ENCODE measurements at places on chromosomes 3 and 15.

DNA sequence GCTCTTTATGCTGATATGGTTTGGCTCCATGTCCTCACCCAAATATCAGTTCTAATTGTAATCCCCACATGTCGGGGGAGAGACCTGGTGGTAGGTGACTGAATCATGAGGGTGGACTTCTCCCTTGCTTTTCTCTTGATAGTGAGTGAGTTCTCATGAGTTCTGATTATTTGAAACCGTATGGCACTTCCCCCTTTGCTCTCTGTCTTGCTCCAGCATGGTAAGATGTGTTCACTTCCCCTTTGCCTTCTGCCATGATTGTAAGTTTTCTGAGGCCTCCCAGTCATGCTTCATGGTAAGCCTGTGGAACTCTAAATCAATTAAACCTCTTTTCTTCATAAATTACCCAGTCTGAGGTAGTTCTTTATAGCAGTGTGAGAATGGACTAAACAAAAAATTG is 107.6 kb downstream of the IMPG2 start:
- no peak for DNase-seq
- H3K27me3 ChIP-seq = no peaks in the 10 kb centered on the region
- no peaks in the 10 kb centered on the region for H3K4me1 ChIP-seq
- no peak overlapping the region for H3K27ac ChIP-seq
- no peak overlapping the region for H3K4me3 ChIP-seq

DNA sequence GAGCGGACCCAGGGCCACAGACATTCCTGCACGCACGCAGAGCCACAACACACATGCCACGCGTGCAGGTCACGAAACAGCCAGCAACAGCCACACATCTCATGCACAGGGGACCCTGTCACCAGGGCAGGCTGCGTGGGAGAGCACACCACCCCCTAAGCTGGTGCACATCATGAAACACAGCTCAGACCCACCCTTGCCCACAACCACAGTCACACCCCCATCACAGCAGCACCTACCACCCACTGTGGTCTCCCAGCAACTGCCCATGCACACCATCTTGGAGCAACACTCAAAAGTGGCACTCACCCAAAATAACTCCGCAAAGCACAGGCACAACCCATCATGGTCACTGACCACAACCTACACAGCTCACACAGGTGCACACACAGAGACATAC is 75.7 kb downstream of the OCA2 start:
- H3K4me3 ChIP-seq = no peak overlapping the region
- no peaks in the 10 kb centered on the region for H3K27me3 ChIP-seq
- DNase-seq = no peak
- no peaks in the 10 kb centered on the region for H3K36me3 ChIP-seq

GRCh38 chr3:55162031-55162795 is 234.4 kb upstream of the LRTM1 start:
- no peak overlapping the region for H3K27ac ChIP-seq
- no peaks in the 10 kb centered on the region for H3K4me1 ChIP-seq
- no peaks in the 10 kb centered on the region for H3K27me3 ChIP-seq
- H3K4me3 ChIP-seq = no peak overlapping the region
- no peak for DNase-seq

DNA sequence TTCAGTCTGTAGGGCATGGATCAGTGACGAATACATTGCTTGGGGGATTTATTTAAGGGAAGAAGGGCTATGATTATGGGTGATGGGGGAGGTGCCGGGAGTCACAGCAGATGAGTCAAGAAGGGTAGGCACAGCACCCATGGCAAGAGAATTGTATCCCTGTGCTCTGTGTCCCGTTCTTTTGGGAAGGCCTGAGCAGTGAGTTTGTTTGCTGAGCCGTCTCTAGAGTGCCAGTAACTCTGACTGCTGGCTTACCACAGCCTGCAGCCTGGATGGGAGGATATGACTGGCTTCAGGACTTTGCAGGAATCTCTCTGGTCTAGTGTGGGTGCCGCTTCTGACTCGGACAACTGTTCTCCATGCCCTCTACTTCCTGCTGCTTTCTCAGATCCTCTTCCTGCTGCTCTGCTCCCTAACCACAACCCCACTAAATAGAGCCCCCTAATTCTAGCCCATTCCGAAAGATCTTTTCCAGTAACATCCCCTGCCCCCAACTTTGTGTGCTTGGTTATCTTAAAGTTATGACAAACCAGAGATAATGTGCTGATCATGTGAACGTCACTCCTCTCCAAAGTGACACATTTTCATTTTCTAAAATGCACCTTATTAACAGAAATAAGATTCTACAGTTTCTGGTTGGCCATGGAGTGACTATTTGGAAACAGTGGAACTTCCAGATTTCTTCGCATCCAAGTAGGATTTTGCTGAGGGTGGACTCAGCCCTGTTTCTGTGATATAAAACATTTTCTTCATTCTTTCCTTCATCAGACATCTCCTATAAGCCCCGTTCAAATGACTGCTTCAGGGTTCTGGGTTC is 239.0 kb downstream of the SLCO3A1 start:
- DNase-seq = no peak
- H3K27ac ChIP-seq = no peak overlapping the region
- H3K4me3 ChIP-seq = no peak overlapping the region
- no peaks in the 10 kb centered on the region for H3K36me3 ChIP-seq
- peaks cover 7% of the 10 kb centered on the region for H3K27me3 ChIP-seq

GRCh38 chr15:68585574-68586273 is 6.9 kb downstream of the CORO2B start:
- H3K27ac ChIP-seq = peak overlapping the region; percentile 25
- DNase-seq = no peak
- H3K4me3 ChIP-seq = peak overlapping the region; percentile 13
- H3K4me1 ChIP-seq = peaks cover 82% of the 10 kb centered on the region
- no peaks in the 10 kb centered on the region for H3K27me3 ChIP-seq

GRCh38 chr3:17805461-17805940 is 63.1 kb upstream of the TBC1D5 start:
- no peaks in the 10 kb centered on the region for H3K27me3 ChIP-seq
- H3K36me3 ChIP-seq = no peaks in the 10 kb centered on the region
- no peak for DNase-seq

DNA sequence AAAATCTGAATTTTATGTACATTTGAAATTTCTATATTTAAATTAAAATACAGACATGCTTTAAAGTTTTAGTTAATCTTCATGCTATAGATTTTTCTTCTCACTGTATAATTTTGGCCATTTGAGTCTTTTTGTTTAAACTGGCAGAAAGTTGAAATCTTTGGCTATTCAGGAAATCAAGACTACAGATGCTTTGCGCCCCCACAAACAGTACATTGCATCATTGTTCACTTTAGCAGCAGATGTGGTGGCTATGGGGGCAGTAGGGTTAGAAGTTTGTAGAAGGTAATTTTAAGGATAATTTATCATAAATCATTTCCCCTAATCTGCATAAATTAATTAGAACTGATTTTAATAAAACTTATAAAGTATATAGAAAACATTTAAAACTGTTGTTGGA is 20.9 kb downstream of the SPPL2A start:
- H3K27me3 ChIP-seq = no peaks in the 10 kb centered on the region
- H3K4me1 ChIP-seq = no peaks in the 10 kb centered on the region
- no peak overlapping the region for H3K27ac ChIP-seq
- DNase-seq = no peak

- H3K4me3 ChIP-seq = no peak overlapping the region
- H3K27ac ChIP-seq = no peak overlapping the region
- no peaks in the 10 kb centered on the region for H3K4me1 ChIP-seq
- DNase-seq = no peak
- no peaks in the 10 kb centered on the region for H3K27me3 ChIP-seq
- H3K36me3 ChIP-seq = no peaks in the 10 kb centered on the region
Observed at GRCh38 chr3:73602170-73602569, 22.6 kb downstream of the PDZRN3 start.

DNA sequence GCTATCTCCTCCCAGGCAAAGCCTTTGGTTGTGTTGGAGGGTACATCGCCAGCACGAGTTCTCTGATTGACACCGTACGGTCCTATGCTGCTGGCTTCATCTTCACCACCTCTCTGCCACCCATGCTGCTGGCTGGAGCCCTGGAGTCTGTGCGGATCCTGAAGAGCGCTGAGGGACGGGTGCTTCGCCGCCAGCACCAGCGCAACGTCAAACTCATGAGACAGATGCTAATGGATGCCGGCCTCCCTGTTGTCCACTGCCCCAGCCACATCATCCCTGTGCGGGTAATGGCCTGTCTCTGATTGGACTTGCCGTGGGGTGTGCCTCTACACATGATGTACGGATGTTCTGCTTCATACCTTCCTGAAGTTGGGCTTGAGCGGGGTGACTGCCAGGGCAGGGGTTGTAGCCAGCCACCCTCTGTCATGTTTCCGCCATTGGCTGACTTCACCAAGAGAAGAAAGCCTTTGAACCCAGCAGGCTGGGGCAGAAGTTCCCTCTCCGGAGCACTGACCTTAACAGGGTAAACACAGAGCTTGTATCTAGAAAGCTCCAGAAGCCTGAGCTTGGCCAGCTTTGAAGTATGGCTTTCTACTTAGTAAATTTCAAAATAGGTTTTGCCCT is 13.4 kb downstream of the ALAS1 start:
- no peak overlapping the region for H3K27ac ChIP-seq
- no peak for DNase-seq
- no peak overlapping the region for H3K4me3 ChIP-seq
- no peaks in the 10 kb centered on the region for H3K27me3 ChIP-seq
- peaks cover under 1% of the 10 kb centered on the region for H3K4me1 ChIP-seq
- peaks cover 65% of the 10 kb centered on the region for H3K36me3 ChIP-seq

GRCh38 chr15:72050700-72051099 is 67.2 kb downstream of the MYO9A start:
- H3K27me3 ChIP-seq = no peaks in the 10 kb centered on the region
- DNase-seq = no peak
- H3K4me3 ChIP-seq = no peak overlapping the region
- no peak overlapping the region for H3K27ac ChIP-seq
- H3K4me1 ChIP-seq = no peaks in the 10 kb centered on the region

DNA sequence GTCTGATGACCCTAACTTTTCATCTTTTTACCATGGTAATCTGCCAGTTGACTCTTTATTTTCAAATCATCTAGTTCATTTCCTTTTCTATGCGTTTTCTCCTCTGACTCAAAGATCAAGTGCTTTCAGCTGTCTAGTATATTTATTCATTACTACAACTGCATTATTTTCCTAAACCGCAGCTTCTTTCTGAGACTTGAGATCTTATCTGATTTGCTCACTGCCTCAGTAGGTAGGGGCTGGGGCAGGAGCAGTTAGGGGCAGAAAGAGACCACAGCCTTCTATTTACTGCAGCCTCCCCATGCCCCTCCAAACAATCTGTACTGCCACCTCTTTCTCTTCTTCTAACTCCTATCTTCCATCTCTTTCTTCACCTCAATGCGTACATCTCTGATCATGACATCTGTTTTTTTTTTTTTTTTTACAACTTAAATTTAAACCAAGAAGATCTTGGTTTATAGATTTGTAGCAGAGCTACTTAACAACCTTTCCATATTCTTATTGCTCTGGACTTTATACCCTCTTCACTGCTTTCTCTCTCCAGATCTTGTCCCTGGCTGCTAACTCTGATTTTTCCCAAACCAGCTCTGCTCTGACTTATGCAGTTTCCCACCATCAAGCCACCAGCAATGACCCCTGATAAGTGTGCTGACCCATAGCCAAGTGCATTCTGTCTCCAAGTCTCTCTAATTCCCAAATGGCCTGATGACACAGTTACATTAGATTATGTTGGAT is 52.2 kb downstream of the MOBP start:
- no peaks in the 10 kb centered on the region for H3K36me3 ChIP-seq
- peaks cover 21% of the 10 kb centered on the region for H3K27me3 ChIP-seq
- H3K27ac ChIP-seq = no peak overlapping the region

GRCh38 chr3:116929505-116930222 is 220.1 kb downstream of the TUSC7 start:
- no peak overlapping the region for H3K27ac ChIP-seq
- no peak overlapping the region for H3K4me3 ChIP-seq
- no peaks in the 10 kb centered on the region for H3K27me3 ChIP-seq
- no peaks in the 10 kb centered on the region for H3K4me1 ChIP-seq
- DNase-seq = no peak
- no peaks in the 10 kb centered on the region for H3K36me3 ChIP-seq

DNA sequence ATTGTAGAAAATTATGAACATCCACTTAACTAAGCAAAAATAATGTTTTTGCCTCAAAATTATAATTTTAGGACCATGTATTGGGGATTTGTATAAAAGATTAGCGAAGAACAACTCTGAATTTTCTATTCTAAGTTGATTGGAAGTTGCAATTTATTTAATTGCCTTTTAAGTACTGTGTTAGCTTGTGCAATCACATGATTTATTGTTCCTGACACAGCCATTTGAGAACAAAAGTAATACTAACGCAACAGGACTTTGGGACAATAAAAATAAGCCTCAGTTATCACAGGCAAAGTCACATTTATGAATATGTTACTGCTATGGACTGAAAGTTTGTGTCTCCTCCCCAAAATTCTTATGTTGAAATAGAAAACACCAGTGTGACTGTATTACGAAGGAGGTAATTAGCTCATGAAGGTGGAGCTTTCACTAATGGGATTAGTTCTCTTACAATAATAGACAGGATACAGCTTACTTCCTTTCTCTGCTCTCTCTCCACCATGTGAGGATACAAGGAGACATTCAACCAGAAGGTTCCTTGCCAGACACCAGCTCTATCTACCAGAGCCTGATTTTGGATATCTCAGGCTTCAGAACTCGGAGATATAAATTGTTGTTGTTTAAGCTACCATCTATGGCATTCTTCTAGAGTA is 745.9 kb downstream of the ZBBX start:
- H3K4me1 ChIP-seq = no peaks in the 10 kb centered on the region
- H3K4me3 ChIP-seq = no peak overlapping the region
- H3K36me3 ChIP-seq = no peaks in the 10 kb centered on the region
- no peak overlapping the region for H3K27ac ChIP-seq
- H3K27me3 ChIP-seq = no peaks in the 10 kb centered on the region
- DNase-seq = no peak

DNA sequence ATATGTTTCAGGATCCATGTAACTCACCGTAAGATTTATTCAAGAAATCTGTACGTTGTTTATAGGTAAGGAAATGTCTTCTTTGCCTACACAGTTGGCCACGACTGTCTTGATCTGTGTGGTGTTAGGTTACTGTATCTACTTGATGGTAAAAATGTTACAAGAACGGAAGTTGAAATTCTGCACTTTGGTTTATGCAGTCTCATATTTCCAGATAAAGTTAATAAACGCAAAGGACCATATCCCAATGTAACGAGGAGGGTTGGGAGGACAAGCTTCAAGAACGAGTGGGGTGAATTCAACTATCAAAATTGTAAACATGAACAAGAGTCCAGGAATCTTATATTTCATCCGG is 1.0 kb downstream of the USF3 start:
- H3K27me3 ChIP-seq = no peaks in the 10 kb centered on the region
- H3K4me3 ChIP-seq = peak overlapping the region; percentile 68
- H3K36me3 ChIP-seq = no peaks in the 10 kb centered on the region
- no peak for DNase-seq
- H3K27ac ChIP-seq = peak overlapping the region; percentile 52
